ENCODE measurements at places on chromosomes 6 and 20.

DNA sequence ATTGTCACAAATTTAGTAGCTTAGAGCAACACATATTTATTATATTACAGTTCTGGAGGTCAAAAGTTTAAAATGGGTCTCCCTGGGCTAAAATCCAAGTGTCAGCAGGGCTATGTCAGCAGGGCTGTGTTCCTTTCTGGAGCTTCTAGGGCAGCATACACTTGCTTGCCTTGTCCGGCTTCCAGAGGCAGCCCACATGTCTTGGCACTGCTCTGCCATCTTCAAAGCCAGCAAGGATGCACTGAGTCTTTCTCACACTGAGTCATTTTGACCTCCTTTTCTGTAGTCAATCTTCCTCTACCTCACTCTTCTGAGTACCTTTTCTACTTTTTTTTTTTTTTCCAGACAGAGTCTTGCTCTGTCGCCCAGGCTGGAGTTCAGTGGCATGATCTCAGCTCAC lies 39.0 kb downstream of the ADGRF4 start:
- DNase-seq, result no peak

DNA sequence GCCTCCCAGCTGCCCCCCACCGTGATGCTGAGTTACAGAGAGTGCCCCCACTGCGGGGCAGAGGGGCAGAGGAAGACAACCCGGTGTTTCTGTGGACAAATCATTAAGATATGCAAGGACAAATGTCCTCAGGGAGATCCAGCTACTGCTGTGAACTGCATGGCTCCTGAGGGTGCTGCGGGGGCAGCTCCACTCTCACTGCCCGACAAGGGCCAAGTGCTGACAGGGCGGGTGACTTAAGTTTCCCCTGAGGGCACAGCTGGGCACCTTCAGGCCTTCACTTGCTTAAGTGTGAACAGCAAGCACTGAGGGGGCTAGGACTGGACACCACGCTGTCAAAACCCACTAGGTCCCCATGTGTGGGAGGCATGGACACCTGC lies 26.2 kb upstream of the TCFL5 start:
- no peak for DNase-seq

- peak; percentile 28 for DNase-seq
Observed at GRCh38 chr6:71333697-71334096, 45.1 kb downstream of the OGFRL1 start.

DNA sequence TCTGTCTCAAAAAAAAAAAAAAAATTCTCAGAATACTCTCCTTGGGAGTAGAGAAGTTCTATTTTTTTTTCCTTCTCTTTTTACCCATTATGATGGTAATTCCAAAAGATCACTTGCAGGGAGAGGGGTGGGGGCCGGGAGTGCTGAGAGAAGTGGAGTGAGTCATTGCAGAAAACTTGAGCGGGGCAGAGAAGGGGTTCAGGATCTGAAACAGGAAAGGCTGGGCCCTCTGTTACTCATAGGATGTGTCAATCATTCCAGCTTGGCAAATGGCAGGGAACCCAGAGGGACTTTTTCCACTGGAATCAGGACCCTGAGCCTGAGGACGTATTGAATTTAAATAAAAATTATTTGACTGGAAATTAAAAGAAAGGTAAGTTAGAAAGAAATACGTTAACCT lies 111.4 kb upstream of the ARMC2 start:
- DNase-seq, result peak; percentile 69

GRCh38 chr6:75458895-75459294 lies 34.7 kb downstream of the FILIP1 start:
- DNase-seq, result peak; percentile 38

DNA sequence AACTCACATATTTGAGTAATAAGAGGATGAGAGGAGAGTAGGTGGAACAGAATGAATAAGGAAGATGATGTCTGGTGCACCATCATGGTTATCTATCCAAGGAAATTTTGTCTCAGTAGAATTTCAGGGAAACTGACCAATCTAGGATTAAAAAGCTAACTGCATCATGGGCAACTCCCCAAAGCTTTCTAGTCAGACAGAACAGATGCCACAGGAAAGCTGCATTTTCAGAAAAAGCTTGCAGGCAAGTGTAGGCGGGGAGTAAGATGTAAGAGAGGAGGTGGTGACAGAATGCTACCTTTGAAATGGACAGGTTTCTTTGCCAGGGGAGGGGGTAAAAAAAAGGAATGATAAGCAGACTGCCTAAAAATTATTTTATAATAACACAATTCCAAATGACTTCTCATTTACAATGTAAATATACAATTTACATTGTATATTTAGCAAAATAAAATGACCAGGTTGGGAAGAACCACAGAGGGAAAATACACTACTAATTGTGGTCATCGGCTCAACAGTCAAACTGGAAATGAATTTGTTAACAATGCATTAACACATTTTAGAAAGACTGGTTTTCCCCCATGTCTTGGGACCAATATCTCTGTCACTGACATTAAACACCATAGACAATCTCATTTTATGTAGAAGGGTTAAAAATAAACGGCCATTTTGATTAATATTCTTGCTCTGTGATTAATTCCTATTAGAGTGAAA lies 15.1 kb downstream of the NHSL1 start:
- DNase-seq, result no peak

DNA sequence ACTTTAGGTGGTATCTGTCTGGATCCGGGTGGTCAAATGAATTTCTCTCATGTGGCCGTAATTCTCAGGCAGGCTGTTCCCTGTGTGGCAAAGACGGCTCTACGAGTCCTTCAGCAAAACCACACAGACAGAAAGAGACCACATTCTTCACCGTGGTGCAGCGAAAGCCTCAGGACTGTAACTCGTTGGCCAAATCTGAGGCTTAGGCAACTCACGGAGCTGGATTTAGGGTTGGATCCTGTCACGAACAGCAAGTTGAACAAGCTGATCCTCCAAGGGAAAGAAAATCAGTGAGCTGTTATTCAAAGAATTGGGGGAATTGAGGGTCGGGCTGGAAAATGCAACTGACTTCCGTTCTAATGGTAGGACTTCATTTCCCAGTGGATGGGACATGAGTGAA lies 167.4 kb downstream of the ZMYND8 start:
- DNase-seq, result no peak

DNA sequence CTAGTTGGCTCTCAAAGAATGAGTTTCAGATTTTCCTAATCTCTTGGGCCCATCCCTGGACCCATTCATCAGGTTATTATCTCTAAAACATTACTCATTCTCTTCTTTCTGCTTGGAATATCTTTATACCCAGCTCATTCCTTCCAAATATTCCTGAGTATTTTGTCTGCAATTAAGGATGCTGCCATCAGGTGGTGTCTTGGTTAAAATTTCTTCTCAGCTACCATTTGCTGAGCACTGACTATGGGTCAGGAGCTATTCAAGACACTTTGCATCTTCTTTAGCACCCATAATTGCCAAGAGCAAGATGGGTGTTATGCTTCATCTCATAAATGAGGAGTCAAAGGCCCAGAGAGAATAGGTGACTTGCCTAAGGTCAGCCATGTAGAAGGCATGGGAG lies 8.4 kb downstream of the SUN5 start:
- DNase-seq, result no peak

DNA sequence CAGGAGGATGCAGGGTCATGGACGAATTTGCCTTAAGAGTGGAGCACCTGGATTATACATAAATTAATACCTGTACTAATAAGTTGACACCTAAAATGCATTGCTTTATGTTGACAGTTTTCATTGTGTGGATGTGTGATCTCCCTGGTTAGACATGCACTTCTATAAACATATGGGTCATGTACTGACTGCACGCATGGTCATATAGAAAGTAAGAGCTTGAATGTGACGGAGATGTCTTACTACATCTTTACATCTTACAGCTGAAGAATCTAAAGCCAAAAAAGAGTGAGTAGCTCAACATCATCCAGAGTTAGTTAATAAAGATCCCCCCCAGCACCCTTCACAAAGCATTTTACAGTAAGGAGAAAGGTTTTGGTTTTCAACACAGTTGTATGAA lies 408.4 kb upstream of the JARID2 start:
- no peak for DNase-seq

DNA sequence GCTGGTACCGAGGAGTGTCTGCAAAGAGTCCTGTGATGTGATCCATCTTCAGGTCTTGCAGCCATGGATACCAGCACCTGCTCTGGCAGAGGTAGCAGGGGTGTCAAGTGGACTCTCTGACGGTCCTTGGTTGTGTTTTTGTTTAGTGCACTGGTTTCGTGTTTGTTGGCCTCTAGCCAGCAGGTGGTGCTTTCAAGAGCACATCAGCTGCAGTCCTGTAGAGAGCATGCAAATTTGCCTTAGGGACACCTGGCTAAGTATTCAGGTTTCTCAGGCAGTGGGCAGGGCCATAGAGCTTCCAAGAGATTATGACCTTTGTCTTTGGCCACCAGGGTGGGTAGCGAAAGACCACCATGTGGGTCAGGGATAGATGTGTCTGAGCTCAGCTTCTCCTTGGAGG lies 14.5 kb upstream of the RGS17 start:
- no peak for DNase-seq

DNA sequence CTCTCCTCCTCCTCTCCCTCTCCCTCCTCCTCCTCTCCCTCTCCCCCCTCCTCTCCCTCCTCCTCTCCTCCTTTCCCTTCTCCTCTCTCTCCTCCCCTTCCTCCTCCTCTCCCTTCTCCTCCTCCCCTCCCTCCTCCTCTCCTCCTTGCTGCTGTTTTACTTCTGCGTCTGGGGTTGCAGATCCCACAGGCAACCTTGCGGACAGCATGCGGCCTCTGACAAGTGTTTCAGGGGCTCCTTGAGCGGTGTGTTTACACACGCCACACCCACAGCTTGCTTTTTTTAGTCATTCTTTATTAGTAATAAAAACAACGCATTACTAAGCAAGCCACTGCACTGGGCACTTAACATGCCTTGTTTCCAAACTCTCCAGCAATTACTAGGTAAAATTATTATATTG lies 81.9 kb downstream of the TFAP2C start:
- no peak for DNase-seq

- DNase-seq, result no peak
Observed at GRCh38 chr6:68235326-68235784, 399.7 kb upstream of the ADGRB3 start.

- no peak for DNase-seq
Observed at GRCh38 chr6:135115834-135116233, 61.2 kb upstream of the HBS1L start.

- peak; percentile 67 for DNase-seq
Observed at GRCh38 chr20:57619051-57619831, 985 bp downstream of the ZBP1 start.

DNA sequence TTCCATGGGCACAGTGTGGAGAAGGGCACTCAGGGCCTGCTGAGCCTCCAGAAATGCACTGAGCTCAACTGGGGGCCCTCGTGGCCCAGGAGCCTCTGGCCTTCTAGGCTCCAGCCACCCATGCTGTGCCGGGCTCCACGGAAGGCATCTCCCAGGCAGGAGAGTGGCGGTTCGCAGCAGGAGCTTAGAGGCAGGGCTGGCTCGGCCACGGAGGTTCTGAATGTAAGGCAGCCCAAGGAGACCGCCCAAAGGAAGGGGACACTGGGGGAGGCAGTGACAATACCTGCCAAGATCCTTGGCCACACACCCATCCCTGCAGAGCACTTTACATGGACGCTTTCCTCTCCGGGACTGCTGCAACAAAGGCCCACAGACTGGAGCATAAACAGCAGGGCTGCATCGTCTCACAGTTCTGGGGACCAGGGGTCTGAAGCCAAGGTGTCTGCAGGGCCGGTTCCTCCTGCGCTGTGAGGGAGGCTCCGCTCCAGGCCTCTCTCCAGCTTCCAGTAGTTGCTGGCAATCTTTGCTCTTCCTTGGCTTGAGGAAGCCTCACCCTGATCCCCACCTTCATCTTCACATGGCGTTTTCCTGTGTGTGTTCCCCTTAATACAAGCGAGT lies 128.2 kb upstream of the CDH4 start:
- no peak for DNase-seq

GRCh38 chr6:105994591-105995390 lies 91.3 kb upstream of the PRDM1 start:
- no peak for DNase-seq

- DNase-seq, result no peak
Observed at GRCh38 chr6:154292855-154293519, 63.6 kb downstream of the IPCEF1 start.

DNA sequence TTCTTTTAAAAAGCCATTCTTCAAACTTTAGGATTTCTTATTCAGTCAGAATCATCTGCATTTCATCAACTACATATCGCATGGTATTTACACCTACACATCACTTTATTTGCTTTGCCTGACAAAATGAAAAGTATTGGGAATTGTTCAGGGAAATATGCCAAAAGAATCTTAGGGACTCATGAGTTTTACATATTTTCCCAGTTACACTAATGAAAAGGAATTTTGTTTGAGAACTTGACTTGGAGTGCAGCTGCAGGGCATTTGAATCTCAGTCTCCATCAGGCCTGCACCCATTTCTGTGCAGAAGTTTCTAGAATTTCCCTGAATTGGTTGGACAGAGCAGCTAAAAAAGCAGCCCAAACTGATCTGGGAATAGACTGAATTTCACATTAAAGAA lies 65.3 kb downstream of the MTHFD1L start:
- no peak for DNase-seq

GRCh38 chr6:168441434-168442391 lies 729 bp downstream of the SMOC2 start:
- DNase-seq, result no peak

DNA sequence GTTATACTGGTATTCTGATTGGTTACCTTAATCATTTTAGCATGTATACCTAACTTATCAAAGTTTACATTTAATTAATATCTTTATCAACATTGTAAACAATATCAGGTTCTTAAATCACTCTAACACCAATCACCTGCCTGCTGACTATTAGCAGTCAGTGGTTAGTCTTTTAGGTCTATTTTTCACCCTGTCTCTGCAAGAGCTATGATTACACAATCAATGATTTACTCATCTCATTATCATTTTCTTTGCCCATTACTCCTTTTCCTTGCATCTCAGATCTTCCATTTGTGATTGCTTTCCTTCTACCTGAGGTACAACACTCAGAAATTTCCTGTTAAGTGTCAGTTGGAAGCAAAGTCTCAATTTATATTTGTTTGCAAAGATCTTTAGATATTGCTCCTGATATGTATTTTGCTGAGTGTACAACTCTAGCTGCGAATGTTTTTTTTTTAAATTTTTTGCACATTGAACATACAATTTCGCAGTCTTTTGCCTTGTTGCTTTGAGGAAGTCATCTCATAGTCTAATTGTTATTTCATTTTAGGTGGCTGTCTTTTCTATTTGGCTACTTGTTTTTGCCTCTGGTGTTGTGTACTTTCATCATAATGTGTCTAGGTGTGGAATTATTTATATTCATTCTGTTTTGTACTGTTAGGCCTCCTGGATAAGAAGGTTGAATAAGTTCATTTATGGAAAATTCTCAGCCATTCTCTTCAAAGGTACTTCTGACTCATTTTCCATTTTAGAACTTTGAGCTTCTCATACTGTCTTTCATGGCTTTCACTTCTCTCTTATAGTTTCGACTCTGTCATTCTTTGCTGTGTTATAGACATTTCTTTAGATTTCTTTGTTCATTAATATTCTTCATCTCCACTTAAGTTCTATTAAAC lies 104.9 kb upstream of the CEP162 start:
- DNase-seq, result no peak

DNA sequence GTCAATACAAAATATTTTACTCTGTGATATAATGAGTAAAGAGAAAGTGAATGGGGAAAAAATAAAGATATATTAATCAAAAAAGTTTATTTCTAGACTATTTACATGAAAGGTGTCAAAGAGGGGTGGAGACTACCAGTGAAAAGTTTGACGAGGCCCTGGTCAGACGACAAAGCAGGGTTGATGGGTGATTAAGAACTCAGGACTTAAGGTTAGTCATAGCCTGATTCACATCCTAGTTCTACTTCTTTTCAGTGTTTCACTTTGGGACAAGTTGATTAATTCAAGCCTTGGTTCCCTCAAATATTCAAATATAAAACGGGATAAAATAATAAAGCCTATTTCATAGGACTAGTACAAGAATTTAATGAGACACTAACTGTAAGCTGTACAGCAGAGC lies 178.2 kb upstream of the HS3ST5 start:
- DNase-seq, result no peak

Measured in tibial artery (tissue), 4 donors.